ENCODE measurements at places on chromosomes 12 and 14. TPM values are rescaled to one million over a fixed set of nuclear protein-coding genes. Genes with fewer than 3 reads are reported as not detected.

Gene NOVA1
- 0.87 TPM for total RNA-seq

Gene PLEKHG7
- 0.17 TPM for total RNA-seq

Gene LHX5
- total RNA-seq: 0.35 TPM

Gene LRRC10
- total RNA-seq: not detected

Gene TMCC3
- 19.4 TPM for total RNA-seq

Gene SLC8A3
- total RNA-seq: not detected

Gene RASAL1
- total RNA-seq: 16.3 TPM

Gene GNG2
- total RNA-seq: 2.8 TPM

Gene TMBIM6
- 496 TPM for total RNA-seq

Gene TMTC3
- total RNA-seq: 32.6 TPM

Gene ZDHHC22
- not detected for total RNA-seq

Gene ADCY6
- 23.1 TPM for total RNA-seq

Gene LRRK2
- total RNA-seq: 5.6 TPM

Gene BIN2
- not detected for total RNA-seq

Gene FOXA1
- total RNA-seq: 0.40 TPM

Gene MYL2
- total RNA-seq: not detected

DNA sequence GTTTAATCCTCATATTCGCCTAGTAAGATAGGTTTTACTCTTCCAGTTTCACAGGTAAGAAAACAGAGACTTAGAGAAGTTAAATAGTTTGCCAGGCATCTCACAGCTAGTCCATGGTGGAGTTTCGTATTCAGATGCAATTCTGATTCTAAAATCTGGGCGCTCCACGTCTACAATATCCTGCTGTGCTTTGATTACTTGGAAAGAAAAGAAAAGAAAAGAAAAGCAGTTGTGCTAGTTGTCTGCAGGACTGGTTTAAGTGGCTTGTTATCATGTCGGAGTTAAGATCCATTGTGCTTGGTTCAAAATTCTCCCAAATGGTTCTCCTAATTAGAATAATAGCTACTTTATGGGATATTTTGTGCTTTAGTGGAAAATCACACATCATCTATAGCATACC is 18.6 kb downstream of the AKAP3 start:
- no peak for DNase-seq

- no peak for DNase-seq
Observed at GRCh38 chr14:98700748-98701147, 571.2 kb downstream of the BCL11B start.

- DNase-seq: no peak
Observed at GRCh38 chr14:90427848-90428426, 31.1 kb downstream of the CALM1 start.

- no peak for DNase-seq
Observed at GRCh38 chr12:127829281-127830064, 437.5 kb upstream of the TMEM132C start.

GRCh38 chr14:93788293-93788542 is at the start of gene PRIMA1:
Gene PRIMA1, minus strand, starts transcription at chr14:93788485. Its CDS starts 767 bp downstream, at chr14:93787718.
- no peak for DNase-seq

- peak; percentile 60 for DNase-seq
Observed at GRCh38 chr14:69651664-69652063, 40.3 kb downstream of the SUSD6 start.

DNA sequence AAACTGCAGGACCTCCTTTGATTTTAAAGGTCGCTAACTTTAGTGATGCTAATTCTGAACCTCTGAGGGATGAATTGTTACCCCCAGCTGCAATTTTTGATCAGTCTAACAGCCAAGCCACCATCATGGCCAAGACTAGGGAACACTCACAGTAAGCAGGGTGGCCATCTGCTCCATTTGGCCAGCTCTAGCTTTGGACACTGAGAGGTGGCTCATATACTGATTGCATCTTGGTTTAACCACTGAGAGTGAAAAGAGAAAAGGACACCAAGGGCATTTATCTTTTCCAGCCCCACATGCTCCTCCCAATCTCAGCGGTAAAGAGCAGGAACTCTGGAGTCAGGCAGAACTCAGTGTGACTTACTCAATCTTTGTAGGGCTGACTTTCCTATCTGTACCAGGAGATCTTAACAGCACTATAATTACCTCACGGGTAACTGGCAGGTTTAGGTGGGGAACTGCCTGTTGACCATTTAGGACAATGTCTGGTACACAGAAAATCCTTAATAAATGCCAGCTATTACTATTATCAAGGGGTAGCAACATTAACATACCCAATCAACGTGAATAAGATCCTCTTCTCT is 6.2 kb downstream of the LPCAT3 start:
- no peak for DNase-seq

- DNase-seq: no peak
Observed at GRCh38 chr12:123118497-123118896, 32.4 kb downstream of the PITPNM2 start.

GRCh38 chr12:98592825-98593322 is 612 bp upstream of the SLC25A3 start:
- DNase-seq: peak; percentile 13

GRCh38 chr12:53989227-53990113 is 4.5 kb downstream of the HOXC10 start:
- DNase-seq: peak; percentile 75

GRCh38 chr14:71472356-71473340 is 459.6 kb upstream of the RGS6 start:
- DNase-seq: no peak

GRCh38 chr12:53999559-54000115 is 324 bp upstream of the HOXC9 start:
- DNase-seq: no peak

DNA sequence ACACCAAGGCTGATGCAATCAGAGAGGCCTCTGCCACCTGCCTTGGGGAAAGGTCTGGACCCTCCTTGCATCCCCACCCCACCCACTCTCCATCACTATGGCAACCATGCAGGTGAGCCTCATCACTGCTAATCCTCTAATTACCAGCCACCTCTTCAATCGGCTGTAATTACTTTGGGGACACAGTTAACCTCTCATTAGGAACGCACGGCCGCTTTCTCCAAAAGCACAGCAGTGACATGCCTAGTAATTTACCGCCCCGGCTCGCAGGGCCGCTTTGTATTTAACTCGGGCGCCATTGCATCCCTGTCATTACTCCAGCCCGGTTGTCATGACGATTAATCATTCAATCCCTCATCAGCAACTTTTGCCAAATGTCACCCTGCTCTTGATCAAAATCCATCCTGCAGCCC is 36.3 kb upstream of the FAM222A start:
- DNase-seq: no peak

GRCh38 chr14:86299994-86300393 is 770.0 kb downstream of the FLRT2 start:
- no peak for DNase-seq

- no peak for DNase-seq
Observed at GRCh38 chr14:32633224-32633859, 304.2 kb downstream of the AKAP6 start.

GRCh38 chr12:54404061-54405004 is 14.7 kb downstream of the ITGA5 start:
- peak; percentile 58 for DNase-seq

DNA sequence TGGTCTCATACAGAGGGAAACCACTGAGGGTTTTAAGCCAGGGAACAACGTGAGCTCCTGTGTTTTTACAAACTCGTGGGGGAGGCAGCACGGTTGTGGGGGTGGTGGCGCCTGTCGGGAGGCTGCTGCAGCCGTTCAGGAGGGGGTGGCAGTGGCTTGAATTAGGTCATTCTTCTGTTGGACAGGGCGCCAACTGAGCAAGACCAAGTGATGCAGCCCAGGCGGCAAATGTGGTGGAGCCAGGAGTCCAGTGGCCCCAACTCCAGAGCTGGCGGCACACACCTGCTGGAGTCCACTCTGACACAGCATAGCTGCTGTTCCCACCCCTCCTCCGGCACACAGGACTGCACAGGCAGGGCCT is 27.8 kb downstream of the FBRSL1 start:
- DNase-seq: no peak

- DNase-seq: no peak
Observed at GRCh38 chr12:55965941-55966407, at the start of gene PMEL. Gene PMEL, minus strand, starts transcription at chr12:55966042. Its CDS starts 31 bp downstream, at chr12:55966011.

DNA sequence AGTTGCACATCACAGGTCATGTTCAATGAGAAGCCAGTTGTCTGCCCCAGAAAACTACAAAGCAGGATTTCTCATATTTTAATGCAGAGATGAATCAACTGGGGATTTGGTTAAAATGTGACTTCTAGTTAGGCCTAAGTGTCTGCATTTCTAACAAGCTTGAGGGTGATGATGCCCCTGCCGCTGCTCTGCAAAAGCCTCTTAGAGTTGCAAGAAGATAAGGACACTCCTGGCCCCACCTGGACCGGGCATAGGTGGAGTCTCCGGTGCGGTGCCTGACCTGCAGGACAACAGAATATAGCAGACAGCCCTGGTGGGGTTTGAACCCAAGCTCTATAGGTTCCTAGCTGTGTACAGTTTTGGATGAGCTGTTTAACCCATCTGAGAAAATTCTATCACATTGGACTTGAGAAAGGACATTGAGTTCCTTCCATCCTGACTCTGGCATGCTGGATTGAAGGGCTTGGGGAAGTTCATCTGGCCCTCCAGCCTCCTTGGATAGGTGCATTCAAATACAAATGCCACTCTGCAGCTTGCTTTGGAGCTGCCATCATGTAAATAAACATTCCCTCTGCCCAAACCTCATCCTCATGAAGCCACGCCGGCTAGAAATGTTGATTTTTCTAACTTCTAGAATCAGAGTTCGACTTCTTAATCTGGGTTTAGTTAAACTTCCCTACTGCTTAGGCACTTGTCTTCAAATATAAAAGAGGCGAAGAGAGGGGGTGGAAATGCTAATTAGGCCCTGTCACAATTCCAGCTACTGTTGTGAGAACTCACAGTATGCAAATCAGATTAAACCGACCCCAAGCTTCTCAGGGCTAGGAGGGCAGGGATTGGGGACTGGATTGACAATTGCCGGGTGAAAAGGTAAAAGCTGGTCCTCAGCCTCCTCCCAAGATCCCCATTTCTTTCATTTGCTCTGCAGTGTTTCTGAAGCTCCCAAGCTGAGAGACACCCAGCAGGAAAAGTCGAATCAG is 1225.6 kb downstream of the VRK1 start:
- no peak for DNase-seq

- DNase-seq: no peak
Observed at GRCh38 chr14:74965486-74966153, 10.2 kb upstream of the PGF start.

DNA sequence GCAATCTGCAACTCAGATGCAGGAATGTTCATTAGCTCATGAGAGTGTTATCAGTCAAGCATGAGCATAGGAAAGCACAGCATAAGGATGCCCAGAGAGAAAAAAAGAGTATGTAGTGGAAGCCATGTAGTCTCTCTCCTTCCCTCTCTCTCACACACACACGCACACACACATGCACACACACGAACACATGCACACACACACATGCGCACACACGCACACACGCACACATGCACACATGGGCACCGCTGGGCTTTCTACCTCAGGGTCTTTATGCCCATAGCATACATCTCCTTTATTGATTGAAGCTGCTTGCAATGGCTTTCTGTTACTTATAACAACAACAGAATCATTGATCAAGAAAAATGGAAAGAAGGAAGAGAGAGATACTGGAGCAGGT is 240.9 kb downstream of the ETNK1 start:
- DNase-seq: no peak

DNA sequence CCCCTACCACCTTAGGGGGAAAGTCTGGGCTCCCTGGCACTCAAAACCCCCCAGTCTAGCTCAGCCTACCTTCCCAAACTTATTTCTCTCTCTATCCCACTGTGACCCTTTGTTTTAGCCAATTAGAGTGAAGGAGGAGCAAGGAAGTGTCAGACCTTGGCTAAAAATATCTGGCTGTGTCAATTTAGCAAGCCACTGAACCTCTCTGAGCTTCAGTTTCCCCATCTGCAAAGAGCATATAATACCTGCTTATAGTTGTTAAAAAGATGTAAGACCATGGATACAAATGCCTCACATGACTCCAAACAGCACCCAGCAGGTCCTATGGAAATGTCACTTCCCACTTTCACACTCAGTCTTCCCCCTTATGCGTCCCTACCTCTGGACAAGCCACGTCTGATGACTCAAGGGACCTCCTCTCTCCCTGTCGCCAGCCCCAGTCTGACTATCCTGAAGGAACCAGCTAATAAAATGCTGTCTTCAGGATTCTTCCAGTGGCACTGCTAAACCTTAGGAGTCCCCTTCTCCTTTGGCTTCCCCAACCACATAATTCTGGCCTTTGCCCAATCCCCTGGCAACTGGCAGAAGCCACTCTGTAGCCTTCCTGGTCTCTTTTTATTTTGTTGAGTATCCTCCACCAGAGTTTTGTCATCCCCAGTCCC is 19.3 kb downstream of the FOXN3 start:
- DNase-seq: no peak

GRCh38 chr12:113879658-113880057 is 86.5 kb downstream of the RBM19 start:
- no peak for DNase-seq

DNA sequence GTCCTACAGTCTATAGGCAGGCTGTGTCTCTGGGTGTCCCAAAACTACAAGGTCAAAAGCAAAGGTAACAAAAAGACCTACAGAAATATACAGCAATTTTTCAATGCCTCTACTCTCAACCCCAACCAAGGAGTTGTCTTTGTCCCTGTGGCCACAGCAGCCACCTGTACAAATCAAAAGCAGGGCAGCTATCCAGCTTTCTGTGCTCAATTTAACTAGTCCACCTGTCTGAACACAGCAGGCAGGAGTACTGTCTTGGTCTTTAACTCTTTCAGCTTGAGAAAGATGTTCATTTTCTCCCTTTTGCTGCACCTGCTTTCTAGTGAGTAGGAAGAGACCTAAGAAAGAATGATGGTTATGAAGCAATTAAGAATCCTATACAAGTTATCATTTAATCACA is 19.7 kb downstream of the GDF11 start:
- no peak for DNase-seq

- DNase-seq: no peak
Observed at GRCh38 chr14:58736606-58737005, 98.8 kb downstream of the DACT1 start.

DNA sequence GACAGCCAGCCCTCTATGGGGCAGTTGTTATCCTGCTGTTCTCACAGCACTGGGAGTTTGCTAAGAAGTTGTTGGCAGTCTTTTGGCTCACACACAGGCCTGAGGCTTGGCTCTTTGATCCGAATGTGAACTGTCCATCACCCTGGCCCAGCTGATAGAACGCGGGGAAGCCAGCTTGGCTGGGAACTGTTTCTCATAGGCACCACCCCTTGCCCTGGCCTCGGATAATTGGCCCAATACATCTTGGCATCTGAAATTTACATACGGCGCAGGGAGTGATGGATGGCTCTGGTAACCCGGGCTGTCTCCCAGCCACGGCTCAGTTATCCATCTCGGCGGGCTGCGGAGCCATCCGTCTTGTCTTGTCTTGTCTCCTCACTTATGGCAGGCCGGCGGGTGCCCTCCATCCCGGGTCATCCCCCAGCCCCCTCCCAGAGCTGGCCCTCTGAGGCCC is 164.1 kb downstream of the PHETA1 start:
- DNase-seq: no peak

DNA sequence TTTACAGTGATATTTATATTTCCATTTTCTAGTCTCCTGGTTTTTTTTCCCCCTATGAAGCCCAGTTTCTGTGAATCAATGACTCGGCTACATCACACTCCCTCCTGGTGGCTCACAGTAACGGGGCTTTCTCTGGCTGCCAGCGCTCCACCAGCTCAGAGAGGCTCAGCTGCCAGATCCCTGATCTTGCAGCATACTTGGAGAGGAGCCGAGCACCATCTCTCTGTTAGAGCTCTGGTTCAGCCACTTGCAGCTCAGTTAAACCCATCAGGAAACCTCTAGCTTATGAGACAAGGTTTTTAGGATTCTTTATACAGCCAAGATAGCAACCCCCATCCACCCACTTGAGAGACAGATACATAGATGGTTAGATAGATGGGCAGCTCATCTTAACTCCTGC is 74.6 kb downstream of the CIT start:
- no peak for DNase-seq

GRCh38 chr14:76882651-76883050 is 56.4 kb downstream of the LRRC74A start:
- no peak for DNase-seq
